Stimulated activated CD8-positive, alpha-beta memory T cell treated with anti-CD3 and anti-CD28 coated beads, Interleukin-12 subunit alpha, Interleukin-12 subunit beta, amount 100 ng/mL, for 1 hour (primary cell): ENCODE measurements at places on chromosomes 4 and X.

GRCh38 chr4:39637586-39638353, 895 bp downstream of the SMIM14 start:
- DNase-seq: no peak

DNA sequence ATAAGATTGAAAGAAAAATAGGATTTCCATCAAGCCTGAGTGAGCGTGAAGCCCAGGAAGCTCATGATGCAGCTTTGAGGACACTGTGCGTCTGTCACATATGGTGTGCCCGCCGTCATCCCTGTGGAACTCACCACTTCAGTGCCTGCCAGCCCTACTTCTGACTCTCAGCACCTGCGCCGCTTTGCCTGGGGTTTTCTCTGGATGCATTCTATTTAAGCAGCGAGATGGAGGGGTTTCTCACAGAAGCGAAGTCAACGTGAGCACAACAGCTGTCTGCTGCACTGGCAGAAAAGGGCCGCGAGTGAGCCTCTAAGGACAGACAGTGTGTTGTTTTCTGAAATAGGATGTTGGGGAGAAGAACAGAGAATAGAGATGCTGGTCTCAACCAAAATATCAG, 6.2 kb upstream of the TMEM128 start:
- no peak for DNase-seq

DNA sequence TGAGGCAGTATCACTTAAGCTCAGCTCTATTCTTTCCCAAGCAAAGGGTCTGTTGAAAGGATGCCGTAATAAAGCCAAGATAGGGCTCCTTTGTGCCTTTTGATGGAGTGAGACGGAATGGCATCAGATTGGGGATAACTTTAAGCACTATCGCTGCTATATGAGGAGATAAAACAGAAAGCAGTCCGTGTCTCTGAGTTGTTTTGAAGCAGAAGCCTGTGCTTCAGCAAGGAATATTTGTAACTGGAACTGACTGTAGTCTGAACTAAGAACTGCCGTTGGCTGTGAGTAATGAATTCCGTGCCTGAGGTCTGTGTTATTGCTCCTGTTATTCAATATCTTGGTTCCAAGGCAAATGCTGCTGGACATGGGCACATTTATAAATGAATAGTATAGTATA, 297.4 kb downstream of the ANKRD50 start:
- no peak for DNase-seq

- no peak for DNase-seq
Observed at GRCh38 chrX:149982310-149982709, 44.0 kb upstream of the EOLA2 start.

DNA sequence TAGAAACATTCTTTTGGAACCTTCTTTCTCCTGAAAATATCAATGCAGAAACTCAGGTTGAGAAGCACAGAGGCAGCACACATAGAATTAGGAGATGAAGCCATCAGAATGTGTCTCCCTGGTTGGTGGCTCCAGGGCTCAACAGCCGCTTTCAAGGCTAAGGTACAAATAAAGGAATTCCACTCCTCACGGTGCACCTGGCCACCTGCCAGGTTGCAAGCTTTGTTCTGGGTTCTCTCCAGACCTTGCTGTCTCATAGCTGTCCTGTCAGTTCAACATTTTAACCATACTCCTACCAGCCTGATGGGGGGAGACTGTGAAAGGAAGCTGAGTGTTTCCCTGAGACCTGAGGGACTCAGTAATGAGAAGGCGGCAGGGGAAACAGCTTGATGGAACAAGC, 96.3 kb upstream of the HPF1 start:
- DNase-seq: no peak
